ENCODE measurements at places on chromosomes 1 and 21. TPM values are rescaled to one million over a fixed set of nuclear protein-coding genes. Genes with fewer than 3 reads are reported as not detected.

DNA sequence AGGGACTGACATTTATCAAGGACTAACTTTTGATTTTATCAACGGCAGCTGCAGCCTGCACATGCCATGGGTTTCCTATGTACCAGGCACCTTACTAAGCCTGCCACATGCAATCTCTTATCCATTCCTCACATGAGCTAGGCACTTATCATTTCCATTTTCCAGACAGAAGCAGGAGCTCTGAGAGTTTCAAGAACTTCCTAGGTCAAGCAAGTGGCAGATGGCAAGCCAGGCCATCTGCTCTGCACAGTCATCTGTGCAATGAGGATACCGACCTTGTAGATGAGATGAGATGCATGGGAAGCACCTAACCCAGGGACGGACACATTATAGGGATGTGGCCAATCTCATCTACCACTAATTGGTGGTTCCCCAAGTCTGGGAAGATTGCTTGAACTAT, 339.4 kb upstream of the USP24 start:
- H3K27me3 ChIP-seq: no peaks in the 10 kb centered on the region
- peaks cover 11% of the 10 kb centered on the region for H3K4me1 ChIP-seq
- no peaks in the 10 kb centered on the region for H3K36me3 ChIP-seq
- no peak for DNase-seq

The HOOK1 gene
- 24.6 TPM for total RNA-seq

- no peaks in the 10 kb centered on the region for H3K36me3 ChIP-seq
- no peaks in the 10 kb centered on the region for H3K27me3 ChIP-seq
- peak; percentile 78 for DNase-seq
These were observed 18.9 kb downstream of the ANGPTL7 start for GRCh38 chr1:11207898-11208611.

- no peak overlapping the region for H3K4me3 ChIP-seq
- DNase-seq: no peak
- H3K36me3 ChIP-seq: no peaks in the 10 kb centered on the region
- H3K27ac ChIP-seq: no peak overlapping the region
- H3K27me3 ChIP-seq: no peaks in the 10 kb centered on the region
These were observed 319.6 kb downstream of the GPATCH2 start for GRCh38 chr1:217311269-217311668.

- H3K27me3 ChIP-seq: no peaks in the 10 kb centered on the region
- peak overlapping the region; percentile 31 for H3K27ac ChIP-seq
- H3K4me3 ChIP-seq: no peak overlapping the region
- peak; percentile 82 for DNase-seq
- H3K36me3 ChIP-seq: no peaks in the 10 kb centered on the region
- H3K4me1 ChIP-seq: peaks cover 18% of the 10 kb centered on the region
These were observed 41.0 kb upstream of the IFFO2 start for GRCh38 chr1:18997508-18997907.

GRCh38 chr1:228445843-228446650, 29.4 kb upstream of the TRIM17 start:
- no peaks in the 10 kb centered on the region for H3K36me3 ChIP-seq
- peak overlapping the region; percentile 46 for H3K4me3 ChIP-seq
- no peak for DNase-seq
- H3K4me1 ChIP-seq: peaks cover 14% of the 10 kb centered on the region
- H3K27ac ChIP-seq: peak overlapping the region; percentile 56

DNA sequence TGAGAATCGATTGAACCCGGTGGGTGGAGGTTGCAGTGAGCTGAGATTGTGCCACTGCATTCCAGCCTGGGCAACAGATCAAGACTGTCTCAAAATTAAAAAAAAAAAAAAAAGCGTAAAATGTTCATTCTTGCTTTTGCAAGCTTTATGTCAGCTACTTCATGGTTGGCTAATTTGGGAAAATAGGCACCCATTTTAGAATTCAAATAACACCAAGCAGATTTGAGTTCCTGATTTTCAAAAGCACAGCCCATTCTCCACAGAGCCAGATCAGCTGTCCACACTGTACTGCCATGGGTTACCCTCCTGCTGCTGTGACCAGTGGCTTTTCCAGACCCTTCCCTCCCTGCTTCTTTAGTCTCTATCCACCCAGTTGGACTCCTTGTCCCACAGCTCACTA, 4.4 kb downstream of the THEM5 start:
- no peak overlapping the region for H3K27ac ChIP-seq
- no peaks in the 10 kb centered on the region for H3K4me1 ChIP-seq
- DNase-seq: no peak
